Heart left ventricle (tissue), 16 donors: ENCODE measurements at places on chromosomes 3 and 15. TPM values are rescaled to one million over a fixed set of nuclear protein-coding genes. Genes with fewer than 3 reads are reported as not detected.

- no peak for DNase-seq
These were observed 96.4 kb upstream of the RNU6-1 start for GRCh38 chr15:67936258-67936657.

DNA sequence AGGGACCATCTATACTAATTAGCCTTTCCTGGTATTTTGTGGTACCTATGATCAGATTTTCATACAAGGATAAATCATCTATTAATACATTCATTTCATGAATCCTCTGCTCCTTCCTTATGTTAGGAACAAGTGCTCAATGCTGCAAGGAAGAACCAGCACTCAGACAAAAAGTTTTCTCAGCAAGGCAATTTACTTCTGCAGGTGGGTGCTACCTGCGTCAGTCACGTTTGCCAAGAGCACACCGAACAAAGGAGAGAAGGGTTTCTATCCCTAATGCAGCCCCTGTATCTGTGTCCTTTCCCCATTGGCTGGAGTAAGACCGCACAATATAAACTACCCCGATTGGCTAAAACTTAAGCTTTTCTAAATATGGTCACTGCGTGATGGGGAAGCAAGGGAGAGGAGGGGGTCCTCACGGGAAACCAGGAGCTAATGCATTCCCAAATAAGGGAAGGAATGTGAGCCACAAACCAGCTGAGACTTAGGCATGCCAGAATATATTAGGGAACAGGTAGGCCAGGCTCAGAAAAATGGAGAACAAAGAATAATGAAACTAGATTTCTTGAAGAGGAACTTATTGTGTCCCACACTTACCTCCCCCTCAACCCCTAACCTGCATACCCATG, 76.5 kb downstream of the AQR start:
- no peak for DNase-seq

ZCWPW2 gene
- 1.1 TPM for polyA plus RNA-seq

GRCh38 chr3:52196977-52197376, 983 bp upstream of the ALAS1 start:
- DNase-seq, result no peak

- DNase-seq, result no peak
These were observed 177.0 kb downstream of the RAP2B start for GRCh38 chr3:153339065-153339464.

DNA sequence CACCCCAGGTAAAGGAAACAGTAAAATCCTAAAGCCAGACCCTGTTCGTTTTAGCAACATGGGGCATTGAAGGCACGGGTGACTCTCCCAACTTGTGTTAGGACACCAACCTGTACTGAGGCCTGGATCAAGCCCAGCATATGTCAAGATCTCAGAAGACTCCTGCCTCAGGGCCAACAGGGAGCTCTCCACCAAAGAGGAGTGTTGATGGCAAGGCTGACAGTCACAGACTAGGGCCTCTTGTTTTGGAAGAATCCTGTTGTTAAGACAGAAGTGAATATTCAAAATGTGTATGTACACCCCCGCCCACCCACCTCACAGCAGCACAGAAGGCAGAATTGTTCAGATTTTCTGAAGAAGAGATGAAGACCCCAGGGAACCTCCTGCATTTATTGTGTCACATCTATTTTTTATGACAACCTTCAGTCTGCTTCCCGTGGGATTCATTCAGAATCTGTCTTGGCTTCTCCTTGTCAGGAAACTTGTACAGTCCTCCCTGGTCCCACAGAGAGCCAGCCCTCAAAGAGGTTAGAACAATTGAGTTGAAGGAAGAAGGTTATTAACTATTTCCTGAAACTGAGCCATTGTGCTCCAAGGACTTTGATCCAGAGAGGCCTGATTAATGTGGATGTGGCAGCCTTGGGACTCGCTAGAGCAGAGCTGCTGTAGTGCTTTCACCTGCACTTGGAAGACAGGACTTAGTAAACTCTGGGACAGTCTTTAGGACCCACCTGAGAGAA, 61.7 kb upstream of the PLXNA1 start:
- DNase-seq, result no peak

GRCh38 chr3:188680189-188680588, 491.6 kb upstream of the TPRG1 start:
- no peak for DNase-seq

DNA sequence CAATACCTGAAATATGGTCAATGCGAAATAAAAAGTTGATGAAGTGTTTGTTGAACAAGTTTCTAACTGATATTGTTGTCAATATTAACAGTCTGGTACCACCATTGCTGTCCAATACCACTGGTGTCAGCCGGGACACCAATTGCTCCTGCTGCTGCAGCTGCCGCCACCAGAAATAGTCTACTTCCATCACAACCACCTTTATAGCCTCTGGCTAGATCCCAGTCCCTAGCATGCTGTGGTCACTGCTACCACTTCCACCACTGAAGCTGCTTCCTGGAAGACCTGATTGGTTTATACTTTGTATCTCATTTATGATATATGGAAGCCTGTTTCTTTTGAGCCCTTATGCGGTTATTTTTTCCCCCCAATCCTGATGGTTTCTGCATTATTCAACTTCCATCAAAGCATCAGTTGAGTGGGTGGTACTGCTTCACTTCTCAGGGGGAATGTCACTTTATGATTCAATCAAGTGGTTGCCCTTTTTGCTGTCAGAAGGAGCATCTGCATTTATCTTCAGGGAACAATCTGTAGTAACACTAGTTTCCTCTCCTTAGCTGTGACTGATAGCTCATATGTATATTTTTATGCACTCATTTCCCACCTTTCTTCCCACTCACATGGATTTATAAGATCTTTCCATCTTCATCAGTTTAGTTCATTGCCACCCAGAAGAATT, 11.7 kb downstream of the LNP1 start:
- peak; percentile 25 for DNase-seq

DNA sequence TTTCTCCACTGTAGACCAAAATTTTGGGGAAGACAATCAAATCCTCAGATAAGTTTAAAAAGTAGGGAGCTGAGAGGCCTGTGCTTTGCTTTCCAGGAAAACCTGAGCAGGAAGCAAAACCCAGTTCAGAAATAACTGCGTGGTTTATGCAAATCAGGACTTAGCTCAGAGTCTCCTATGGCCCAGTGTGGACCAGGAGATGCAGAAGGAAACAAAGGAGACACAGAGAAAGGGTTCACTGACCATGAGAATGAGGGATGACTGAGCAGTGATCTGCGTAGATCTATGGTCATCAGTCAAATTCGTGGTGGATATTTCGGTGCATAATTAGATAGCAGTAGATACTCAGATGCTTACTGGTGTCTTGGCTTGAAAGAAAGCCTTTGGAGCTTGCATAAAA, 196.6 kb downstream of the TPRG1 start:
- DNase-seq, result no peak

DNA sequence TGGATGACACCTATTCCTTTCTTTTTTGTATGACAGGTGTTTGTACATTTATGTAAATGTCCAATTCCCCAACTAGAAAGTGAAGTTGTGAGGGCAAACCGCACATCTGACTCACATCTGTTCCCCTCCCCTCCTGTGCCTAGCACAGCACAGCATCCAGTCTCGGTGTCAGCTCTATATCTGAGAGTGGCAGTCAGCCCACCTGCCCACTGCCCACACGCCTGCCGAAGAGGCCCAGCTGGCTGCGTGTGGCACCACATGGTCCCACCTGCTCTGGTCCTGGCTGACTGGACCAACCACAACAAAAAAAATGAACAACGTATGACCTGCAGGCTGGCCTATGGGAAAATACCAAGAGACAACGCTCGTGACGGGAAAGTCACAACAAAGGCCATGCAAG, 62.8 kb downstream of the XXYLT1 start:
- no peak for DNase-seq
